GOT3 (cell line): ENCODE measurements at places on chromosomes 13 and 19.

DNA sequence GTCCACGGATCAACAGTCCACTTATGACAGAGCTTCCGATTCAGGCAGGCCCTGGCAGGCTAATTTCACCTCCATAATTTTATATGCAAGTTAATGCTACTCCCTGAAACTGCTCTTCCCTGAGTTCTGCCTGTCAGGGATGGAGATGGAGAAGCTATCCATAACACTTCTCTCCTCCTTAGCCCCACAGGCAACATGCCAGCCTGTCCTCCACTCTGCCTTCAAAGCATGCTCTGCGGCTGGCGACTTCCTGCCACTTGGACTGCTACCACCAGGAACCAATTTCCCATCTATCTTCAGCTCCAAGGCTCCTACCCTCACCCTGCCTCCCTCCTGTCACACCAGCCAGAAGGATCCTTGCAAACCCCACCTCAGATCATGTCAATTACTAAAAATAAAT lies 35.4 kb downstream of the GSX1 start:
- DNase-seq = no peak

- DNase-seq = no peak
Observed at GRCh38 chr13:40116008-40116407, 460.5 kb downstream of the COG6 start.

DNA sequence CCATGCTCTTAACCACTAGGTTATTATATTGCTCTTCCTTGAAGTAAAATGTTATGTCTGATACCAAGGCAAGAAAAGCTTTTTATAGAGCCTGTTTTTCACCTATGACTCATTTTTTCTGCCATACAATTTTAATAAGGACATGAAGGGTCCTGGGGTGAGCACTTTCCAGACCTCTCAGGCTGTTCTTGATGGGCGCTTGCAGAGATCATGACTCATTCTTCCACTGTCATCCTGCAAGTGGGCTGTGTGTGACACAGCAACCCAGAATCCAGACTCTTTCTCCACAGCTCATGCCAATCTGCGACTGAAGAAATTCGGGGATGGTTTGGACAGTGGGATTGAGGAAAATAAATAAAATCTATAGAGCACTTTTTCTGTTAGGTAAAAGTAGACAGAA lies 506.7 kb upstream of the NBEA start:
- DNase-seq = no peak

- DNase-seq = no peak
Observed at GRCh38 chr13:97266332-97266731, 44.2 kb downstream of the MBNL2 start.

- no peak for DNase-seq
Observed at GRCh38 chr13:82341116-82341515, 1541.2 kb downstream of the SLITRK1 start.

DNA sequence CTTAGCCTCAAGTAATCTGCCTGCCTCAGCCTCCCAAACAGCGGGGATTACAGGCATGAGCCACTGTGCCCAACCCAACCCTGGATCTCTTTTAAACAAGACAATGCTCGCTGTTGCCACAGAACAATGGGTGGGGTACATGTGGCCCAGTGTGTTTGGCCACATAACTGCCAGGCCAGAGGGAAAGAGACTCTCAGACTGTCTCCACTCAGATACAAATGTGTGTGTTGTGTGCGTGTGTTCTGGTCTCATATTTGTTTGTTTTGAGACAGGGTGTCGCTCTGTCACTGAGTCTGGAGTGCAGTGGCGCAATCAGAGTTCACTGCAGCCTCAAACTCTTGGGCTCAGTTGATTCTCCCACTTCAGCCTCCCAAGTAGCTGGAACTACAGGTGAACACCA lies 25.8 kb downstream of the LDLR start:
- DNase-seq = no peak

GRCh38 chr13:40996426-40997092 lies 22.6 kb downstream of the ELF1 start:
- DNase-seq = no peak

- DNase-seq = no peak
Observed at GRCh38 chr13:89279374-89279773, 1608.2 kb downstream of the SLITRK5 start.

- DNase-seq = no peak
Observed at GRCh38 chr19:16943942-16944625, 55.3 kb downstream of the F2RL3 start.

DNA sequence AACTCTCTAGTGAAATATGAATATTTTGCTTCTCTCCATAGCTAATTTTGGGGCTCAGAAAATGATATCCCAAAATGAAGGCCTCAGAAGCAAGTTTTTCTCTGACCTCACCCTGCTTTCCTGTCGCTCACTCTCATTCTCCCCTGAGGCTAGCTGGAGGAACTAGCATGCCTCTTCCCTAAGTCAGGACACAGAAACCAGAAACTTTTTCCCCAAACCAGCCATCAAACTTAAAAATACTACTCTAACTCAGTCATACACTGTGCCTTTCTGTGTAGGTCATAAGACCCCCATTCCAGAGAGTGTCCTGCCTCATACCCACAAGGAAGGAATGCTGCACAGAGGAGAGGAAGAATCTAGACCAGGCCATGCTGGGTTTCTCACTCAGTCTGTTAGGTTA lies 329.6 kb downstream of the PCDH20 start:
- DNase-seq = no peak

GRCh38 chr19:35720648-35721047 lies 2.8 kb downstream of the KMT2B start:
- no peak for DNase-seq

GRCh38 chr19:18634612-18635297 lies 2.1 kb upstream of the KLHL26 start:
- no peak for DNase-seq

DNA sequence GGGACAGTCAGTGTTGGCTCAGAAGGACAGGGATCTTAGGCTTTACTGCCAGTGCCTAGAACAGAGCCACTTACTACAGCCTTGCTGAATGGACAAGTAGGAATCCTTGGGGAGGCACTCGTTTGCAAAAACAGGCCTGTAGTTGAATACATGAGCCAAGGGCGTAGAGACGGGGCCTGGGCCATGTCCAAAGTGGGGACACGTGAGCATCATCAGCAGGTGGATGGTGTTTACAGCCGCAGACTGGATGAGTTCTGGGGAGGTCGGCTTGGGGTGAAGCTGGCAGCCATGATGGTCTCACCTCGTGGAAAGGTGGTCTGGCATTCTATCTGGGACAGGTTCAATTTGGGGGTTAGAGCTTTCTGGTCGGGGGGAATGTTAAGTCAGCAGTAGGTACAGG lies 17.5 kb downstream of the RYR1 start:
- no peak for DNase-seq

DNA sequence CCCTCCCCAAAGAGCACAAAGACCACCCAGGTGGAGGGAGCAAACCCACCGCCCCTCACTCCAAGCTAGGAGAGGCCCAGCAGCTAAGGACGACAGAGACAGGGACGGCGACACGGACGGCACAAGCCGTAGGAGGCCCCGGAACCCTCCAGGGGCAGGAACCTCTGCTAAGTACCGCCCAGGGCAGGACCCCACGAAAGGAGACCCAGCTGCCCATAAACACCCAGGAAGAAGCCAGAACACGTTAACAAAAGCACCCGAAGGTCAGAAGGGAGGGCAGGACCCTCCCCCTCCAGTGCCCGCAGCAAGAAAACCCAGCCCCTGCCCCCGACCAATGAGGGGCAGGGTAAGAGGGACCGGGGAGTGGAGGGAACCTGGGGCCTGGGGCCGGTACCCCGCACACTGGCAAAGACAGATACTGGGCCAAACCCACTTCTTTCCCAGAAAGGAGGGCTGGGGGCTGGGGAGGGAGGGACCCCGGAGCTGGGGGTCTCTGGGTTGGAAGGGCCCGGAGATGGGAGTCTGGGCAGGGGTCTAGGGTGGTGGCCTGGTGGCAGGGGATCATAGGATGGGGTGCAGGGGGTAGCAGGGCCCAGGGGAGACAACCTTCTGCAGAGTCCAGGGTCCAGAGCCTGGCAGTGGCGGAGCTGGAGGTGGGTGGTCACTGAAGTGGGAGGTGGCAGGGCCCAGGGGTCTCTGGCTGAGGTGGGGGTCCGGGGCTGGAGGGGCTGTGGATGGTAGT lies 2.4 kb downstream of the BTBD2 start:
- DNase-seq = no peak
